WERI-Rb-1 (cell line): ENCODE measurements at places on chromosomes 5 and 9.

- DNase-seq, result no peak
Observed at GRCh38 chr5:140556438-140556837, 835 bp downstream of the SRA1 start.

DNA sequence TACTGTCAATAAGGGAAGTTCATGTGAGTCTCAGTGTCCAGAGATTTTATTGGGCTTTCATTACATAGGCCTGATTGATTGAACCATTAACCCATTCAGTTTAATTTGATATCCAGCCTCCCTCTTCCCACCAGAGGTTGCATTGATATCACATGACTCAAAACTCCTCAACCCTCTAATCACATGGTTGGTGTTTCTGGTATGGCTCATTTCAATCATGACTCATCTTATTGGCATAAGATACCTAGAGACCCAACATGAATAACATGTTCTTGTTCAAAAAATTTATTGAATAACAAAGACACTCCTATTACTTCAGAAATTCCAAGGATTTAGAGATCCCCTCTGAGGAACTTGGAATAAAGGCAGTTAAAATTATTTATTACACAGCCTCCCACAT lies 982.2 kb downstream of the TLE1 start:
- no peak for DNase-seq

DNA sequence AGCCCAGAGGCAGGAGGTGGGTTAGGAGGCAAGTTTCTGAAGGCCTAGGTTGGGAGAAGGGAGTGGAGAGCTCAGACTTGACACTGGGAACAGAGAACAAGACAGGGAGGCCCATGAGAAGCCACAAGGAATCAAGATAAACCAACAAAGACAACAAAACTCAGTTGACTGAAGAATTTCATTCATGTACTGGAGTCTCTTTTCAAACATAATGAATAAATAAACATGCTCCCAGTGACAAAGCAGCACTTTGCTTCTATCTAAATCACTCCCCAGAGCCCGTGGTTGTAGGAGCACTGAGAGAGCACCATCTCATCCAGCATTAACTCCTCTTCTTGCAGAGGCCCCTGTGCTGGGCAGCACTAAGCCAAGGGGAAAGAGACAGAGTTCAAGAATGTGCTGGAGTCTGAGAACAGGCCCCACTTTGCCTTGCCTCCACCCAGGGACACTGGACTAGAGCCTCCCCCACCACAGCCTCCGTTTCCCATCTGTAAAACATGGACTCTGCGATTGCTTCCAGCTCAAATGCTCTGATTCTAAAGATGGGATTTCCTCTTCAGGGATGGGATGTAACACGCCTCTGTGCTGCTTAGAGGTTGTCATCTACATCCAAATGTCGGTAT lies 282.0 kb downstream of the SPOCK1 start:
- no peak for DNase-seq

DNA sequence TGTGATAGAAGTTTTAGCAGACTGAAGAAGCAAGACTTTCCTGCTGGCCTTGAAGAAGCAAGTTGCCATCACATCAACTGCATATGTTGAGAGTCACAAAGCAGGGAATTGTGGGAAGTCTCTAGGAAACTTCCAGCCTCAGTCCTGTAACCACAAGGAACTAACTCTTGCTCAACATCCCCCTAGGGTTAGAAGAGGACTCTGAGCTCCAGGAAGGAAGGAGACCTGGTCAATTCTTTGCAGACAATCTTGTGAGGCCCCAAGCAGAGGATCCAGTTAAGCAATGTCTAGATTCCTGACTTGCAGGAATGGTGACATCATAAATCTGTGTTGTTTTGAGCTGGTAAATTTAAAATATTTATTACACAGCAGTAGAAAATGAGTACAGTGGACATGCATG lies 18.6 kb upstream of the ZNF366 start:
- no peak for DNase-seq

DNA sequence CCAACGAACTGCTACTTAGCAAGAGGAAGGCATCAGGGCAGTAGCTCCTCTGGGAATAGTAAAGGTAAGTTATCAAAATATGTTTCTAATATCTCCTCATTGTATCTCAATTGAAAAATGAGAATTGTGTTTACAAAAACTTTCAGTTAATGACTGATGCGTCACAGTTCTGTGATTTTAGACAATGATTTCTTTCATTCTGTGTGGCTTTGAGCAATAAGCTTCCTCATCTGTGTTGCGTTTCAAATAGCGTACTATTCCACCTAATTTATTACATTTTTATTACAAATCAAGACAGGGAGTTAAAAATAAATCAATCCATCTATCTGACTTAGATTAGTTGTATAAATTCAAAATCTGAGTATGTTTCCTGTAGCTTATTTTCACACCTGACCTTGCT lies 145.0 kb downstream of the CAAP1 start:
- no peak for DNase-seq

DNA sequence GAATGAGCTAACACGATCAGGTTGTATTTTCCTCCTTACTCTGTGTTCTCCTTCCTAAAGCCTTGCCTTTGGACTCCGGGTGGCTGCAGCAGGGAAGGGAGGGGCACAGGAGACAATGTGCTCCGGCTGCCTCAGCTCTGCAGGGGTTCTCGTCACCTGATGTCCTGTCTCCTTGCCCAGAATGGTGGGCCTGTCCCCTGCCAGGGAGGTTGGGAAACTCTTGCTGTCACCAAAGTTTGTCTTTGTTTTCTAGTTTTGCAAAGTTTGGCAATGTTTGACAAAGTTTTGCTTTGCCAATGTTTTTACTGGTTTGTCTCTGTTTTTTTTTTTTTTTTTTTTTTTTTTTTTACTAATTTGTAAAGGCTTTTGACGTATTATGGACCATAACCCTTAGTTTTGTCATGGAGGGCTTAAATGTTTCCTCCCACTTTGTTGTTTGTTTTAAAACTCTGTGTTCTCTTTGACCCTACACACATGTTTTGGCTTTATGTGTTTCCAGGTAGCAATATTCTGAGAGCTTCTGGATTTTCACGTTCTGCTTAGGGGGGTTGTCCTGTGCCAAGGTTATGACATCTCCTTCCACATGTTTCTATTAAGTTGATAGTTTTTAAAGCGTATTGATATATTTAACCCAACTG lies 49.3 kb downstream of the GADD45G start:
- DNase-seq, result no peak

DNA sequence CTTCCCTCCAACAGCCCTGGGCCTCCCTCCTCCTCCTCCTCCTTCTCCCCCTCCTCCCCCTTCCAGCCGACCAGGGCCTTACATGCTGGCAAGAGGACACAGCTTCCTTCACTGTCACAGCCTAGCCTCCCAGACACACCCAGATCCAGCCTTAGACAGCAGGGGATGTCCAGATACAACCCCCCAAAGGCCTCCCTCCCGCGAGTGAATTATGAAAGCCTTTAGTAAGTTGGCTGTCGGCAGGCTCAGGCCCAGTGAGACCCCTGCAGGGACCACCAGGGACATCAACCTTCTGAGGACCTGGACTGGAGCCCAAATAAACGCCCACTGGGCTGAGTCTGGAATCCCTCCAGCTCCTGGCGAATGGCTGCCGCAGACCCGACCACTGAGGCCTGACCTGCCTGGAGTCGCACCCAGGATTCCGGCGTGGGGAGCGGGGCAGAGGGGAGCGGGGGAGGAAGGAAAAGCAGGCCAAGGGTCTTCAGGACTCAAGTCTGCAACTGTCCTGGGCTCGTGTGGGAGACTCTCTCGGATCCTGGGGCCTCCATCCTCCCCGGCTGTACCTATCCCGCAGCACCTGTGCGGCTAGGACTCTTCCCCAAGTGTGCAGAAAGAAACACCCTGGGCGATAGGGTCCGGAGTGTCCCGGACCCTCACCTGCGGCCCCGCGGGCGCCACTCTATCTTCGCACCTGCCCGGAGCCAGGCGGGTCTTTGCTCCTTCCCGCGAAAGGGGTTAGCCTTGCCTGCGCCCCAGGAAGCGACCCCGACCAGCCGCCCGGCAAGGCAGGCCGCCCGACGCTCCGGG lies 705 bp downstream of the SEPTIN8 start:
- DNase-seq, result peak; percentile 66

DNA sequence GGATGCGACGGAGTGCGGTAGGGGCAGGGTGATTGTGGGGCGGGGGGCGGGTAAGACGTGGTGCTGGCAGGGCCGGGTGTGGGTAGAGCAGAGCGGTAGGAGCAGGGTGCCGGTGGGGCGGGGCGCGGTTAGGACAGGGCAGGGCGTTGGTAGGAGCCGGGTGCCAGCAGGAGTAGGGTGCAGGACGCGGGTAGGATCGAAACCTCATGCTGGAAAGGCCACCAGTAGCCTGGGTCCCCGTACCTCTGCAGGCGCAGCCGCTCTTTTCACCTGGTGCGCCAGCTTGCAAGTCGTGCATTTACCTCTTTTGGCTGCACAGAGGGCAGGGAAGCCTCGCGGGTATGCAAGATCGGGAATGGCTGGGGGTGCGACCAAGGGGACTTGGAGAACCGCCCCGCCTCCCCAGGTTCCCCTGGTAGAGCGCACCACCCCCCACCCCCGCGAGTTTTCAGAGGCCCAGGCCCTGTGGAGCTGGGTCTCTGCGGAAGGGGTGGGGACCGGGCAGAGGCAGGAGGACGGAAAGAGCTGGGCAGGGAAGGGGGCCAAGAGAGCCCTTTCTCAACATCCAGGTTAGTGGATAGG lies 104.8 kb upstream of the SIMC1 start:
- no peak for DNase-seq

DNA sequence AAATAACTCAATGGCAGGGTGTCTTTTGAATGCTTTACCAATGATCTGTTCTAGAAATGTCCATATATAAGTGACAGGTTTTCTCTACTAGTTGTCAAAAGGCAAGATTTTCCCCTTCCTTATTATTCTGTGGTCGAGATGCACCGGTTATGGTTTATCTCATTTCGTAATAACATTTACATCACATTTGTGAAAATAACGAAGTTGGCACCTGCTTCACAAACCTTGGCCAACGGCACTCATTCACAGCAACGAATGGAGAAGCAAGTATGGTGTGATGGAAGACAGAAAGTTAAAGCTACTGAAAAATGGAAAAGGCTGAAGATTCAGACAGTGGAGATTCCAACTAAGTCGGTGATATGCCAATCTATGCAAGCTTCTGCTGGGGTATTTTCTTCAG lies 235.8 kb downstream of the KCTD16 start:
- no peak for DNase-seq

- DNase-seq, result no peak
Observed at GRCh38 chr5:172530406-172530805, 76.1 kb upstream of the SH3PXD2B start.

- DNase-seq, result no peak
Observed at GRCh38 chr9:123216251-123216797, 52.1 kb downstream of the STRBP start.

GRCh38 chr5:139417214-139417613 lies 13.3 kb upstream of the SPATA24 start:
- no peak for DNase-seq

DNA sequence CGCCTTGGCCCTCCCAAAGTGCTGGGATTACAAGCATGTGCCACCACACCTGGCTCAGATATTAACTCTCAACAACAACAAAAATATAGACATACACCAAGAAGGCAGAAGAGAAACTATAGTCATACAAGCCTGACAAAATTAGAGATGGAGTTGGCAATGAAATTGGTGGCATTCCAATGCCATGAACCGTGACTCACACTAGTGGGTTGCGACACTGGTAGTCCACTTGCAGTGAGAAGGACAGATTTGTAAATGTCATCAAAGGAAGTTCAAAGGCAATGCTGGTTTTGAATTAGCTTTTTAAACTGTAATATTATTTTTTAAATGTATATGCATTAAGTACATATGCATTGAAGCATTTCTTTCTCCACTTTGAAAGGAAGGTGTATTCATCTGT lies 8.5 kb upstream of the DNAJC25 start:
- DNase-seq, result no peak

DNA sequence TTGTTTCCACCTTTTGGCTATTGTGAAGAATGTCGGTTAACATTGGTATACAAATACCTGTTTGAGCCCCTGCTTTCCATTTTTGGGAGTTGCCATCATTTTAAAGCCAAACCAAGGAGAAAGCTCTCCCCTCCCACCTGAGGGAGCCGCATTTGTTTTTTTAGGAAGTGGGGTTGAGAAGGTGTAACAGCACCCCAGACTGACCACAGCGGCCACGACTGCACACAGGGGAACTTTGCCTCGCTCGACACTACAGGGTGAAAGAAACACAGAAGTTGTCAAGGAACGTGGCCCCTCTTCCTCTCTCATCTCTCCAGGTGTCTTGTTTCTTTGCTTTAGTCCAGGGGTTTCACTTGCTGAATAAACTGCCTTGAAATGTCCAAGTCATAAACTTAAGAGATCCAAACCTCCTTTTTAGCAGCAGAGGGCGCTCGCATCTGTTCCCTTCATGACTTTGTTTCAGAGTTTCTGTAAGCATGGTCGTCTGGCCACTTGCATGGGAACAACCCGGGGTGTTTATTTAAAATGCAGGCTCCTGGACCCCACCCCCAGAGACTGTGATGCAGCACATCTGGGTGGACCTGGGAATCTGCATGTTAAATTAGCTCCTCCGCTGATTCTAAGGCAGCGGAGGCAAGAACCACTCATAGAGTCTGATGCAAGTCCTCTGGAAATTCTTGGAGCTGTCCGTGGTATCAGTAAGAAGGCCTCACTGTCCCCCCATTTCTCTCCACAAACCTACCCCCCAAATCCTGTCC lies 2.1 kb upstream of the TTLL11 start:
- DNase-seq, result peak; percentile 72

GRCh38 chr9:129070696-129071525 lies 10.0 kb upstream of the DOLPP1 start:
- DNase-seq, result no peak

- no peak for DNase-seq
Observed at GRCh38 chr5:42596817-42597216, 159.8 kb upstream of the CCDC152 start.

DNA sequence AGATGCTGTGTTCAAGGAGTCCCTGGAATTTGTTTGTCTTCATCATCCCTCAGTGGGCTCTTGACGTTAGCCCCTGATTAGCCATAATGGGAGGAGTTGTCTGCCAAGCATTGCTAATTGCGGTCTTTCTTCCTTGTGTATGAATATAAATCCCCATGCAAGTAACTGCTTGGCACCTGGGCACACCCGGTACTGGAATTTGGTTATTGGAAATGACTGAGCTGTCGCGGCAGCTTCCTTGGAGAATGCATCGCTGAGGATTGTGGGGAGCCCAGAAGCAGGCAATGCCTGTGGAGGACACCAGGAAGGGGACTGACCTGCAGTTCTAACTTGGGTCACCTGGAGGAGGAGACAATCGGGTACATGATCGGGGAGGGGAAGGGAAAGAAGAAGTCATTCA lies 53.3 kb upstream of the CTSL start:
- DNase-seq, result no peak
